ENCODE measurements at places on chromosomes 13 and 19. TPM values are rescaled to one million over a fixed set of nuclear protein-coding genes. Genes with fewer than 3 reads are reported as not detected.

LGALS14 gene
- polyA plus RNA-seq: not detected

RCBTB1 gene
- polyA plus RNA-seq: 8.5 TPM

C19orf85 gene
- not detected for polyA plus RNA-seq

UBL3 gene
- 25.7 TPM for polyA plus RNA-seq

LILRB3 gene
- 0.16 TPM for polyA plus RNA-seq

TBC1D4 gene
- 1.6 TPM for polyA plus RNA-seq

PSG6 gene
- not detected for polyA plus RNA-seq

IFNL4 gene
- not detected for polyA plus RNA-seq

HSH2D gene
- 122 TPM for polyA plus RNA-seq

SPINT2 gene
- polyA plus RNA-seq: 167 TPM

SYNE4 gene
- polyA plus RNA-seq: not detected

SYMPK gene
- 26.8 TPM for polyA plus RNA-seq

RFPL4AL1 gene
- not detected for polyA plus RNA-seq

NLRP7 gene
- polyA plus RNA-seq: 1.4 TPM

PET100 gene
- 232 TPM for polyA plus RNA-seq

PLIN3 gene
- 52.1 TPM for polyA plus RNA-seq

CALR3 gene
- not detected for polyA plus RNA-seq

KLK11 gene
- polyA plus RNA-seq: not detected

KRTDAP gene
- not detected for polyA plus RNA-seq

IL17D gene
- polyA plus RNA-seq: 0.11 TPM

PNMA8B gene
- polyA plus RNA-seq: not detected

CAB39L gene
- 1.7 TPM for polyA plus RNA-seq

TEX29 gene
- polyA plus RNA-seq: not detected

RPL36 gene
- polyA plus RNA-seq: 2,640 TPM

TRPC4 gene
- not detected for polyA plus RNA-seq

OR1M1 gene
- polyA plus RNA-seq: not detected

KEAP1 gene
- 32.9 TPM for polyA plus RNA-seq

SHANK1 gene
- polyA plus RNA-seq: not detected

ALOX5AP gene
- 208 TPM for polyA plus RNA-seq

PGLYRP2 gene
- polyA plus RNA-seq: not detected

ZNF121 gene
- polyA plus RNA-seq: 2.9 TPM

ZNF813 gene
- 7.2 TPM for polyA plus RNA-seq

ADAMTS10 gene
- polyA plus RNA-seq: not detected

BCL2L12 gene
- polyA plus RNA-seq: 16.8 TPM

ZNF429 gene
- 31.5 TPM for polyA plus RNA-seq

CABP5 gene
- not detected for polyA plus RNA-seq

All from IgD-negative memory B cell (primary cell).